ENCODE measurements at places on chromosomes 6 and 20.

GRCh38 chr6:30834646-30835045 lies 49.7 kb upstream of the DDR1 start:
- no peak for DNase-seq

GRCh38 chr20:36873498-36874189 lies 2.3 kb upstream of the TLDC2 start:
- DNase-seq = no peak

GRCh38 chr6:4640139-4640538 lies 136.1 kb upstream of the CDYL start:
- DNase-seq = no peak

DNA sequence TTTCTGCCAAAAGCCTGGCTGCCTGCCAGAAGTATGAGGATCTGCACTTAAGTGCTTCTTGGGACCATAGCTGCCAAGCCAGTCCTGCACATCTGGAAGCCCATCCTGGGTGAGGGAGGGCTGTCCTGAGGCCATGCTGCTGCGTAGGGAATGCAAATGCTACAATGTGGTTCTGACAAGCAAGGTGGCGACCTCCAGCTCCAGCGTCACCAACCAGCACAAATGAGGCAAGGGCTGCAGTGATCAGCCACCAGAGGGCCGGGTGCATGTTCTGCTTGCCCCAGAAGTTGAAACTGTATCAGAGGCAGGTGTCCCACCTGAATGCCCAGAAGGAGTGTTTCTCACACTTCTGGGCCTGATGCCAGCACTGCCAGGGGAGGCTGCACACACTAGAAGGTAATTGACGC lies 99.1 kb upstream of the KCNQ5 start:
- no peak for DNase-seq

DNA sequence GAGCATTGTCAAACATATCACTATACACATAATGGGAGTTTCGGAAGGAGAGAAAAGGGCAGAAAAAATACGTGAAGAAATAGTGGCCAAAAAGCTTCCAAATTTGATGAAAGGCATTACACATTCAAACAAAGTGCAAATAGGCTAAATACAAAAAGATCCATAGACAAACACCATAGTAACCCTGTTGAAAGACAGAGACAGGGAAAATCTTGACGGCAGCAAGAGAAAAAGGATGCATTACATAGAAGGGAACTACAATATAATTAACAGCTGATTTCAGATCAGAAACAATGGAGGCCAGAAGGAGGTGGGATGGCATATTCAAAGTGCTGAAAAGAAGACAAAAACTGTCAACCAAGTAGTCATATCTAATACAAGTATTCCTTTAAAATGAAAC lies 170.8 kb downstream of the MRPL14 start:
- DNase-seq = no peak

Measured in activated naive CD4-positive, alpha-beta T cell treated with Interleukin-2 at 50 U/mL for 16 hours (primary cell).